NCI-H2081 treated with DMSO at 0.1 percent for 48 hours (cell line): ENCODE measurements at places on chromosomes 6 and 20.

GRCh38 chr20:37535443-37536132 lies 7.9 kb upstream of the BLCAP start:
- DNase-seq = no peak

DNA sequence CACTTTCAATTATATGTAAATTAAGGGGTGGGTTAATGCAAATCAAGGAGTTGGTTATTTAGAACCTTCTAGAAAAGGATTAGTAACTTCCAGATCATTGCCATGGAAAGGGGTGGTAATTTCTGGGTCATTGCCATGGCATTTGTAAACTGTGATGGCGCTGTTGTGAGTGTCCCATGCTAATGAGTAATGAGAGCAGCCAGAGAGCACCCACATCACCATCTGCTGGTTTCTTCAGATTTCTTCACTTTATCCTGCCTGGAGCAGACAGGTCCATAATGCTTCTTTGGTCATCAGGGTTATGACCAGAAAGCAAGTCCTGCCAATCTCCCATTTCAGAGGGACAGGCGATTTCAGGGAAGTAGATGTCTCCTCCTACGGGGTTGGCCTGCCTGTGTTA lies 311.3 kb upstream of the CNR1 start:
- DNase-seq = no peak

- DNase-seq = no peak
Observed at GRCh38 chr20:20823476-20823881, 111.0 kb upstream of the RALGAPA2 start.

- no peak for DNase-seq
Observed at GRCh38 chr6:140382355-140382754, 1007.9 kb upstream of the CITED2 start.

DNA sequence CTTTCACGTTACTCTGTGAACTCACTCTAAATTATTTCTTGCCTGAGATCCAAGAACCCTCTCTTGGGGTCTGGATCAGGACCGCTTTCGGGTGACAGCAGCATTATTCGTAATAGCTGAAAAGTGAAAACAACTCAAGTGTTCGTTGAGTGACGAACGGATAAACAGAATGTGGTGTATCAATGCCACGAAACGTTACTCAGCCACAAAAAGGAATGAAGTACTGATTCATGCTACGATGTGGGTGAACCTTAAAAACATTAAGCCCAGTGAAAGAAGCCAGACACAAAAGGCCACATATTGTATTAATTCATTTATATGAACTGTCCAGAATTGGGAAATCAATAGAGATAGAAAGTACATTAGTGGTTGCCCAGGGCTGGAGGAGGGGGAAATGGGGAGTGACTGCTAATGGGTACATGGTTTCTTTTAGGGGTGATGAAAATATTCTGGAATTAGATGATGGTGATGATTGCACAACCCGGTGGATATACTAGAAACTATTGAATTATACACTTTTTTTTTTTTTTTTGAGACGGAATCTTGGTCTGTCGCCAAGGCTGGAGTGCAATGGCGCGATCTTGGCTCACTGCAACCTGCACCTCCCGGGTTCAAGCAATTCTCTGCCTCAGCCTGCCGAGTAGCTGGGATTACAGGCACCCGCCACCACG lies 8.4 kb downstream of the PTGIS start:
- no peak for DNase-seq

GRCh38 chr6:48429610-48430009 lies 318.6 kb upstream of the PTCHD4 start:
- no peak for DNase-seq

DNA sequence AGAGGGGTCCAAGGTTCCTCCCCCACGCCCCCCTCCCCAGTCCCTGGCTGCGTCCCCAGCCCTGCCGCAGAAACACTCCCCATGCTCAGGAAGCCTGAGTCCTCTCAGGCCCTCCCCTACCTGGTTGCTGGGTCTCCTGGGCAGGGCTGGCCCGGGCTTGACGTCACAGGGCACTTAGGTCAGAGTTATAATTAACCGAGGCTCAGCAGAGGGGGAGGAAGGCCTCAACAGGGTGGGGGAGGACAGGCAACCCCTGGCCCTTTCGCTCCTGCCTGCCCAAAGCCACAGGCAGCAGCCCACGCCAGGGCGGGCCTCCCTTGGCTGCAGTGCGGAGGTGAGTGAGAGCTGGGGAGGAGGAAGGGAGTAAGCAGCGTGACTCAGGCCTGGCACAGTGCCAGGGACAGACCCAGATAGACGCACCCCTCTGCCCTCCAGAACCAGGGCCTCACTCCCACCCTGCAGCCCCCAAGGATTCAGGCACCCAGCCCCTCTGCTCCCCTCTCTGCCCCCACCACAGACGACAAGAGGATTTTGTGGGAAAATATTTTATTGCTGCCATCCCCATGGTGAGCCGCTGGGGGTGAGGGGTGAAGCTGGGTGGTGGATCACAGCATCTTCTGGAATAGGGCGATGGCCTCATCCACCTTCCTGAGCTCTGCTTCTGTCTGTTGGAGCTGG lies at the start of gene VWA7:
Gene VWA7, minus strand, starts transcription at position 340 of the 678 bp plus-strand sequence. CDS start 549 bp downstream, outside the sequence.
- no peak for DNase-seq

DNA sequence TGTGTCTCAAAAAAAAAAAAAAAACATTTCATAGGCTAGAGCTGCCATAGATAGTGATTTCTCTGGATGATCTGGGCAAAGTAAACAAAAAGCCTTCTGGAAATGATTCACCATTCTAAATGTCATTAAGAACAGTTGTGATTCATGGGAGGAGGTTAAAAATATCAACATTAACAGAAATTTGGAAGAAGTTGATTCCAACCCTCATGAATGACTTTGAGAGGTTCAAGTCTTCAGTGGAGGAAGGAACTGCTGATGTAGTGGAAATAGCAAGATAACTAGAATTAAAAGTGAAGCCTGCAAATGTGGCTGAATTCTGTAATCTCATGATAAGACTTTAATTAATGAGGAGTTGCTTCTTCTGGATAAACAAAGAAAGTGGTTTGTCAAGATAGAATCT lies 26.8 kb upstream of the MMP24 start:
- no peak for DNase-seq

DNA sequence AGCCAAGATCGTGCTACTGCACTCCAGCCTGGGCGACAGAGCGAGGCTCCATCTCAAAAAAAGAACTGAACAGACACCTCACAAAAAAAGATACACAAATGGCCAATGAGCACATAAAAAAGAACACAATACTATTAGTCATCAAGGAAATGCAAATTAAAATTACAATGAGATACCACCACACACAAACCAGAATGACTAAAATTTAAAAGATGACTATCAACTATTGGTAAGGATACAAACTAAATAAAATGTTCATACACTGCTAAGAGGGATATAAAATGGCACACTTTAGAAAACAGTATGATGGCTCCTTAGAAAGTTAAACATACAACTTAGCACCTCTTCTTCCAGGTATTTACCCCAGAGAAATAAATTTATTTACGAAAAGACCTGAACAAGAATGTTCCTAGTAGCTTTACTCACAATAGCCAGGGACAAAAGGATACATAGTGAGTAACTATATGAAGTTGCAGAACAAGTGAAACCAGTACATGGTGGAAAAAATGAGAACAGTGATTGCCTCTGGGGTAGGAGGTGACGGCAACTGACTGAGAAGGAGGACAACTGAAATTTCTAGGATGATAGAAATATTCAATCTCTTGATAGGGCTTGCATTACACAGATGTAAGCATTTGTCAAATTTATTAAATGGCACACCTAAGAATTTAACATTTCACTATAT lies 53.2 kb downstream of the FAM8A1 start:
- DNase-seq = no peak

DNA sequence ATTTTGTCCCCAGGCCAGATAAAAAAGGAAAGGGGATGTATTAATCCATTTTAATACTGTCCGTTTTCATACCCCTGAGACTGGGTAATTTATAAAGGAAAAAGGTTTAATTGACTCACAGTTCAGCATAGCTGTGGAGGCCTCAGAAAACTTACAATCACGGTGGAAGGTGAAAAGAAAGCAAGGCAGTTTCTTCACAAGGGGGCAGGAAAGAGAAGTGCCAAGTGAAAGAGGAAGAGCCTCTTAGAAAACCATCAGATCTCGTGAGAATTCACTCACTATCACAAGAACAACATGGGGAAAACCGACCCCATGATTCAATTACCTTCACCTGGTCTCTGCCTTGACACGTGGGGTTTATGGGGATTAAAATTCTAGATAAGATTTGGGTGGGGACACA lies 152.5 kb downstream of the IBTK start:
- DNase-seq = no peak

GRCh38 chr6:4805553-4806336 lies 29.5 kb downstream of the CDYL start:
- DNase-seq = no peak

DNA sequence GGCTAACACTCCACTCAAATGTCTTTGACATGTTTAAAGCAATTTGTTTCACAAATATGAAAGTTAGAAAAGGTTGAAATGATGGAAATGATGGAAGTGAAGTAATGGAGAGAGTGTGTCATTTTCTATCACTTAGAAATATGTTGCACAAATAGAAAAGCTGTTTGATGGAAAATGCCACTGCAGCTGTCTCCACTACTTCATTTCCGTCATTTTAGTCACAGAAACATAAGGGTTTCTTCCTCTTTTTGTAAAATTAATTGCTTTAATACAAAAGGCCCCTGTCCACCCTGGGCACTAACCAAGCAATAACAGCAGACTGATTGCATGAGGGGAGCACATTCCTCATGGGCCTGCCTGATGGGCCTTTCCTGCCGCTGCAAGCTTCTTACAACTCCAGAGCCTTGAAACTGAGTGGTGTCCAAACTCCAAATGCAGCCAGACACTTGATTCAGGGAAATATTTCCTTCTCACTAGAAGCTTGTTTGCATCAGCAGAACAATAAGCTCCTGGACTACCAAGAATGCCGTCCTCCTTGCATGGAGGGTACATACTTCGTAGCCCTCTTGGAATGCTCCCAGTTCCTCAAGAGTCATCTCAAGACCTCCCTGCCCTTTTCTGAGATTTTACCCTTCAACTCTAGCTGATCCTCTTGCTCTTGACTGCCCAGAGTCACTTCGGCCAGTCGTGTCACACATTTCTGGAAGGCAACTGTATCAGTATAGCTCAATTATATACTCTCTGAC lies 36.1 kb downstream of the F13A1 start:
- no peak for DNase-seq

DNA sequence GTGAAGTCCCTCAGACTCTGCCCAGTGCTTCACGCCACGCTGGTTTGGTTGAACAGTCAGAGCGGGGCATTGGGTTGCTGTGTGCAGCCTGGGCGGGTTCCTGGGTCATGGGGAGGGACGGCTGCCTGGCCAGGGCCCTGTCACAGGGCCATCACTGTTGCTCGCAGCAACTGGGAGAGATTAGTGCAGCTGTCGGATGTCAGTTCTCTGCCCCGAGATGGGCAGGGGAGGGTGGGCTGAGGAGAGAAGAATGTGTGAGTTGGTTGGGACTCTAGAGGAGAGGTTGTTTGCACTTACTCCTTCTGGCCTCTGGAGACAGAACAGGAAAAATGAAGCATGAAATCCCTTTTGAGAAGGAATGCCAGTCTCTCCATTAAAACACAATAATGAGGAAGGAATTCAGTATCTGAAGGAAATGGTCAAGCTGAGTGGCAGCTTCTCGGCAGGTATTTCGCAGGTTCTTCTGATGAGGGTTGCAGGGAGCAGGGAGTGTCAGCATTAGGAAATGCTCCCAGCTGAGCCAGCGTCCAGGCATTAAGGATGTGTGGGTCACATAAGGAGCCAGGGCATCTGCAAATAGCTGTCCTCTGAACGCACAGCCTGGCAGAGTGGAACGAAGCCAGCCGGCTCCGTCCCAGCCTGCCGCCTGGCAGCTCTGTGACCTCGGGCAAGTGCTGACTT lies 95.9 kb downstream of the SSR1 start:
- DNase-seq = no peak

GRCh38 chr20:36228770-36229169 lies 7.5 kb upstream of the AAR2 start:
- DNase-seq = no peak

- DNase-seq = no peak
Observed at GRCh38 chr6:112603726-112604125, 256.6 kb downstream of the RFPL4B start.

GRCh38 chr6:50116390-50116789 lies 66.7 kb upstream of the DEFB112 start:
- no peak for DNase-seq

DNA sequence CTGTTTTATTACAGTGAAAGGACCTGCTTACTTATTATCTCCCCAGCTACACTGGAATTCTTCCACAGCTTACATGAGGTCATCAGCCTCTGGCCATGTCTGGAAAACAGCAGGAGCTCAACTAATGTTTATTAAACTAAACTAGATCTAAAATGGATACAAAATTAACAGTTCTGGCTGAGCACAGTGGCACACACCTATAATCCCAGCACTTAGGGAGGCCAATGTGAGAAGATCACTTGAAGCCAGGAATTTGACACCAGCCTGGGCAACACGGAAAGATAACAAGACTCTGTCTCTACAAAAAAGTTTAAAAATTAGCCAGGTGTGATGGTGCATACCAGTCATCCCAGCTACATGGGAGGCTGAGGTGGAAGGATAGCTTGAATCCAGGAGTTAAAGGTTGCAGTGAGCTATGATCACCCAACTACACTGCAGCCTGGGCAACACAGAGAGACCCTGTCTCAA lies 220.8 kb upstream of the MARCKS start:
- DNase-seq = no peak

DNA sequence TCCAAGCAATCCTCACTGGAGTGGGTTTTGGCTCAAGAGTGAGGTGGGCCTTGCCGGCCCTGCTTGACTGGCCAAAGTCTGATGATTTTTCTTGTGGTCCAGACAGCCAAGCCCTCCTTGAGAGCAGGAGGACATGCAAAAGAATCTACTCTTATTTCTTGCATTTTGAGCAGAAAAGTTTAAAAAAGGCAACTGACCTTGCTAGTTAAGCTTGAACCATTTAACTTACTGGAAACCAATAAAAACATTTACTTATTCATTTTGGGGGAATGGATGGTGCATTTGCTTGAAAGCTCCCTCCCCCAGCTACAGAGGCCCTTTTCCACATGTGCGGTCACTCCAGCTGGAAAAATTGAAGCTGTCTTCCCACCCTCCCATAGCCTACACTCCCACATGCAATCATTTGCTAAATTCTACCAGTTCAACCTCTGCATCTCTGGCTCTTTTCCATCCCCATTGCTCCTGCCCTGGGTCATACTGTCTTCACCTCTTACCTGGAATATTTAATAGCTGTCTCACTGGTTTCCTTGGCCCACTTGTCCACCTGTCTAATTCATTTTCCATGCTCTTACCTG lies 527.9 kb downstream of the DHX35 start:
- DNase-seq = no peak
